ENCODE measurements at places on chromosomes 7 and 10.

DNA sequence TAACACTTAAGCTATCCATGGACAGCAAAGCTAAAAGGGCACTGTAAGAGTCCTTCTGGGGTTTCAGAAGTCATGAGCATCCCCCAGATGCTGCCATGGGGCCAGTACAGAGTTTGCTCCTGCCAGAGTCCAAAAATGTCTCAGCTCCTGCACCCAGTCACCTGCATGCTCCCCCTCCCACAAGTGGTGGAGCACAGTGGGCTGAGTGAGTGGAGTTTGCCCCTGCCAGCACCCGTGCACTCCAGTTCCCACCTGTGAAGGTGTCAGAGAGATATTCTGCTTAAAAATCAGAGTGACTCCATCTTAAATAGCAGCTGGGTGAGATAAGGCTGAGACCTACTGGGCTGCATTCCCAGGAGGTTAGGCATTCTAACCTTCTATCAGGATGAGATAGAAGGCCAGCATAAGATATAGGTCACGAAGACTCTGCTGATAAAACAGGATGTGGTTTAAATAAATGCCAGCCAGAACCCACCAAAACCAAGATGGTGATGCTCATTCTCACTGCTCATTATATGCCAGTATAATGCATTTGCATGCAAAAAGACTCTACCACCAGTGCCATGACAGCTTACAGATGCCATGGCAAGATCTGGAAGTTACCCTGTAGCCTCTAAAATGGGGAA is 140.1 kb upstream of the ZNF92 start:
- no peak for DNase-seq

GRCh38 chr7:55484834-55485233 is 87.5 kb downstream of the VOPP1 start:
- DNase-seq = no peak

DNA sequence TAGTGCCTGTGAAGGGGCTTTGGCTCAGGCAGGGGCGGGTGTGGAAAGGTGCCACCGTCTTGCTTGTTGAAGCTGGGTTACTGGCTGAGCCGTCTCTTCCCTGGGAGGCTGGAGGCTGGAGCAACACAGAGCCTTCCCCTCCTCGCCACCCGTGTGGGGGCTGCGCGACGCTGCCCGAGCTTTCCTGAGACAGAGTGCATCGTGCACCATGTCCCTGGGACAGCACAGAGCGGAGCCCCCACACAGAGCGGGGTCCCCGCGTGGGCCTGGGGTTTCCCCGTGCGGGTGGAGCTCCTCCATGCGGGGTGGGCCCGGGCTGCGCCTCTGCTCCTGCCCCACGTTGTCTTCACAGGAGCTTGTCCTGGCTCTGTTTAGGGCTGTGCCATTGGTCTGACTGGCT is 69.9 kb downstream of the INPP5A start:
- DNase-seq = no peak

DNA sequence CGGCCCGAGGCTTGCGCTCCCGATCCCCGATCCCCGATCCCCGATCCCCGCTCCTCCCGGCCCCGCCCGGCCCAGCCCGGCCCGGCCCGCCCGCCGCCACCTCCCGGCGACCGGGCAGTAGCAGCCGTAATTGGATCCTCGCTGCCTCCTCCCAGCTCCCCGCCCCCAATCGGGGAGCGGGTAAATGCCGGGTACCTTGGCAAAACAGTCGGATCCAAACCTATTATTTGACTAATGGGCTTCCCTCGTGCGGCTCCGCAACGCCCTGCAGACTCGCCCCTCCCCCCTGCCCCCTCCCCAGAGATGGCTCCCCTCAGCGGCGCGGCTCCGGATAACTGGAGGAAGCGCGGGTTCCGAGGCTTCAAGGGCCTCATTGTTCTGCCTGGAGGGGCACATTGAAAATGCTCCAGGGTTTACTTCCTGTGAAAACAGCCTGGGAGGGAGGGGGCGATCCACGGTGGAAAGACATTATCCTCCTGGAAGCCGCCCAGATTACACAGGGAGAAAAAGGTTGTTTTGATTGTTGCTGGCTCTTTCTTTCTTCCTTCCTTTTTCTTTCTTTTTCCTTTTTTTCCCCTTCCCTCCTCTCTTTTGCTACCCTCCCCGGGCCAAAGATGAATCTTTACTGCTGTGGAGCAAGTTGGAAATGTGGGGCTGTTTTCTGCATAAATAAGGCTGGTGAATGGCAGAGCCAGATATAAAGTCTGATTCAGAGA is 94.7 kb upstream of the ZMIZ1 start:
- DNase-seq = peak; percentile 67

Measured in EH (cell line).